Inflammatory macrophage treated with lipopolysaccharide for 4 hours (primary cell): ENCODE measurements at places on chromosomes 2 and 18.

GRCh38 chr2:109029490-109030201 lies 40.6 kb upstream of the EDAR start:
- no peak for DNase-seq

- DNase-seq: peak; percentile 58
Observed at GRCh38 chr2:42102591-42103450, 55.0 kb downstream of the PKDCC start.

GRCh38 chr2:226115832-226116200 lies 683.8 kb downstream of the IRS1 start:
- DNase-seq: no peak

DNA sequence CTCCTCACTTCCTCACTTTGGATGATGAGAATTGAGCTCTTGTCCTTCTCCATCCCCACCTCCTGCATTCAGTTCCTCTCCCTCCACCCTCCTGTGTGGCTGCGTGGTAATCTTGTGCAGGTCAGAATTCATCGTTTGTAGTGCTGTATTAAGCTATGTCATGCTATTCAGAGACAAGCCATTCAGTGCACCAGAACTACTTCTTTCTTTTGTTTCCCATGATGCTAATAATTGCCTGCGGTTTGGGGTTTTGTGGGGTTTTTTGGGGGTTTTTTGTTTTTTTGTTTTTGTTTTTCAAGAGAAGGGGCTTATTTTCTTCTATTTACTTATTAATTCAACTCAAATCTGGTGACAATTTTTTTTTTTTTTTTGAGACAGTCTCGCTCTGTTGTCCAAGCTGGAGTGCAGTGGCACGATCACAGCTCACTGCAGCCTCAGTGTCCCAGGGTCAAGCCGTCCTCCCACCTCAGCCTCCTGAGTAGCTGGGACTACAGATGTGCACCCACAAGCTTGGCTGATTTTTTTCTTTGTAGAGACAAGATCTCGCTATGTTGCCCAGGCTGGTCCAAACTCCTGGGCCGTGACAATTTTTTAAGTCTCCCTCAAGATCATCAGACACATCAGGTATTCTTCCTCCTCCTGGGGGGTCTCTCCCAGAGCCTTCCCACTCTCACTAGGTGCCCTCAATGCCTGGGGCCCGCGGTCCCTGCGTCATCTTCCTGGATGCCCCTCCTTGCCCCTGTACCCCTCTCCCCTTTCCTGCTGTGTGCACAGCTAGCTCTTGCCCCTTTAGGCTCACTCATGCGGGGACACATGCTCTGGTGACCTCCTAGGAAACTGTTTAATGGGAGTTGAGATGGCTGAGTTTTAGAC lies 37.8 kb downstream of the MAL start:
- no peak for DNase-seq

DNA sequence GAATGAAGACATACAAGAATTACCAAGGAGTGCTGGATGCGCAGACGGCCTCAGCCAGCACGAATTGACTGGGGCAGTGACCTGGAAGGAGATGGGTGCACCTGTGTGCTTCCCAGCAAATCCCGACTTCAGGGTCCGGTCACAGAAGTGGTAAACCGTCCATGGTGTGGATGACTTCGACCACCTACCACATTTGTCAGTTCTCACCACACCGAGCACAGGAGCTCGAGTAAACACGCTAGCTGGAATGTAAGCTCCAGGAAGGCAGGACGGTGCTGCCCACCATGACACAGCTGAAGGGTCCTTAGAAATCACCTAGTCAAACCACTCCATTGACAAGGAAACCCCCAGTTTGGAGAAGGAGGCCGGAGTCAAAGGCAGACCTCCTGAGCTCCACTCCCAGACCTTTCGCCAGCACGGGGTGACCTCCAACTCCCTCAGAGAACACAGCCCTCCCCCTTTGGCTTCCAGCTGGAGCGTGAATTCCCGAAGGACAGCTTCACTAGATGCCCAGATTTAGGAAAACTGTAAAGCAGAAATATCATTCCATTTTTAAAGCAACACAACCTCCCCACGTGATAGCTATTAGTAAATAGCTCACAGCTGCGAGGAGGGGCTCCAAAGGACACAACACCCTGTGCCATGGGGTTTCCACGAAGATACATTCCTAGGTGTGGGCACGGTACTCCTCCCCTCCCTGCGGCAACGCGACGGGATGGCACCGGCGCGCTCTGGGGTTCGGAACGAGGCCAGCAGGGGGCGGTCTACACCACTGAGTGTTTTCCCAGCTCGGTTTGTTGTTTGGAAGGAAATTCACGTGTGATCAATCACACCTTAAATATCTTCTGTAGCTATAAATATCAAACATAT lies 34.1 kb upstream of the GNAL start:
- DNase-seq: peak; percentile 27

- DNase-seq: no peak
Observed at GRCh38 chr2:188291617-188292347, at the start of gene GULP1. Gene GULP1 (plus strand): TSS chr2:188291874. CDS start chr2:188477703, 185,829 bp downstream.

DNA sequence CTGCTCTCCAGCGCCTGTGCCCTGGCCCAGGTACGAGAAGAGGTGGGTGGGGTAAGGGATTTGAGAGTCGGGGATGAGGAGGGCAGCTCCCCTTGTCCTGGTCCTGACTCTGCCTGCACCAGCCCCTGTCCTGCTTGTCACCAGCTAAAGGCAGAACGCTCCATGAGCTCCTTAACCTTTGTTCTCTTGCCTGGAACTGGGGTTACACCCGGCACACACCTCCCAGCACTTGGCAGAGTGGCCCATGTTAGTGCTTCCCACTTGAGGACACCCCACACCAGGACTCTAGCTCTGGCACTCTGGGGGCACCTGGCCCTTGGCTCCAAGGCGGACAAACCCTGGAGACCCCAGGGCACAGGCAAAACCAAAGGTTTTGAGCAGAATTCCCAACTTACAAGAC lies 19.2 kb downstream of the ANO7 start:
- DNase-seq: no peak

GRCh38 chr2:100182494-100183361 lies 40.3 kb upstream of the AFF3 start:
- DNase-seq: no peak

DNA sequence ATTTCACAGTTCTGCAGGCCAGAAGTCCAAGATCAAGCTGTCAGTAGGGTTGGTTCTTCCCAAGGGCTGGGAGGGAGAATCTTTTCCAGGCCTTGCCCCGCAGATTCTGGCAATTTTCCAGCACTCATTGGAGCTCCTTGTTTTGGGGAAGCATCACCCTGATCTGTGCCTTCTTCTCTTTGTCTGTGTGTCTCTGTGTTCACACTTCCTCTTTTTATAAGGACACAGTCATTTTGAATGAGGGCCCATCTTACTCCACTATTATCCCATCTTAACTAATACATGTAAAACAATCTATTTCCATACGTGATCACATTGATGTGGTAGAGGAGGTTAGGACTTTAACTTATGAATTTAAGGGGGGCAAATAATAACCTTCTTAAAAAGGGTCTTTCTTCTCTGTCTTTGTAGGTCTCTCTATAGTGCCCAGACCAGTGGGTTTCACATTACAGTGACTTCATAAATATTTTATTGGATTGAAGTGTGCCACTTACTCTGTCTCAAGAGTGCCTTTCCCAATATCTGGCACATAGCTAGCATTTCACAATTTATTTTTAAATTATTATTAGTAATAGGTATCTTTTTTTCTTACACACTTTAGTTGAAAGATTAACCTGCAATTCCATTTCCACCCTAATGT lies 68.9 kb upstream of the CBLN2 start:
- no peak for DNase-seq

DNA sequence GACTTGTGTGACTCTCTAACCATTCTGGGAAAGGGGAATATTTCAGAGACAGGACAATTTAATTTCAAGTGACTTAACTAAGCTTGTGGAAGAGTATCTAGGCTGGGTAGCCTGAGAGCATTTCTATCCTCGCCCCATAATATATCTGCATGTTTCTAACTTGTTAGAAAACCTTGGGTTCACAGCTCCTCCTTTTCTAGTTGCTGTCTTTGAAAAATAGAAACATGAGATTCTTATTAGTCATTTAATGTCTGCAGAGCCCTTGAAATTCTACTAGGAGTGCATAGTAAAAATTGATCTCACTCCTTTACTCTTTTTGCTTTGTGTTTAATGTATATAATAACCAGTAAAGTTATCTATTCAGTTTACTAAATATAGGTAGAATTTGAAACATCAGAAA lies 22.4 kb downstream of the CTLA4 start:
- no peak for DNase-seq

DNA sequence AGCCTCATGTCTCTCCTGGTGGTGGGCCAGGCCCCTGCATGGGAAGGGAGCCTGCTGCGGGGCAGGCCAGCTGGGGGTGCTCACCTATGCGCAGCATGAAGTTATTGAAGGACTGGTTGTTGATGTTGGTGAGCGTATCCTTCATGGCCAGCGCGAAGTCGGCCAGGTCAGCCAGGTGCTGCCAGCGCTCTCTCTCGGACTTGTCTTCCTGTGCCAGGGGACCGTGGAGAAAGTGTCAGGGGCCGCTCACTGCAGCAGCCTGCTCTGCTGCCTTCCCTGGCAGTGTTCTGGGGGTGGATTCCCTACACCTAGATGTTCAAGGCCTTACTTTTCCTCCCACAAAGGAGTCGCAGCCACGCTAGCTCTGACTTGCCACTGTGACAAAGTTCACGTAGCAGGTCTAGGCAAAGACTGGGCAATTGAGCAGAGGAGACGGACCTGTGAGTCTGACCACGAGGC lies 28.2 kb downstream of the CENPO start:
- DNase-seq: no peak

- DNase-seq: peak; percentile 4
Observed at GRCh38 chr2:160494201-160494644, 616 bp upstream of the RBMS1 start.

- DNase-seq: peak; percentile 70
Observed at GRCh38 chr2:106582148-106583143, 95.3 kb downstream of the CD8B2 start.

- DNase-seq: no peak
Observed at GRCh38 chr2:98771264-98771663, 40.3 kb upstream of the MGAT4A start.

DNA sequence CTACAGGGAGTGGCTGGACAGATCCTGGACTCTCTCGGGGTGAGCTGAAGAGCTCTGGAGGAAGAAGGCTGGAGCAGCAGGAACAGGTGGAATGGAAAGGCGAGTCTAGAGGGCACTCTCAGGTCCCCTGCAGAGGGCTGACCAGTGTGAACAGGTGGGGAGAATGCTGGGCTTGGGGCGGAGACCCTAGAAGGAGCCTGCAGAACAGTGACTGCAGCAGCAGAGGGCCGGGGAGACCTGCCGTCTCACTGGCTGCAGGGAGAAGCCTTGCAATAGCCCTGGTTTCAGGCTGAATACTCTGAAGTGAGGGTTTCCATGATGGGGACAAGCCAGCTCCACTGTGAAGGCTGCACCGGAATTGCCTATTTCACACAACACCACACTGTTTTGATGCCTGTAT lies 626.7 kb upstream of the SALL3 start:
- DNase-seq: no peak

GRCh38 chr2:238761868-238762267 lies 86.0 kb upstream of the TWIST2 start:
- no peak for DNase-seq

DNA sequence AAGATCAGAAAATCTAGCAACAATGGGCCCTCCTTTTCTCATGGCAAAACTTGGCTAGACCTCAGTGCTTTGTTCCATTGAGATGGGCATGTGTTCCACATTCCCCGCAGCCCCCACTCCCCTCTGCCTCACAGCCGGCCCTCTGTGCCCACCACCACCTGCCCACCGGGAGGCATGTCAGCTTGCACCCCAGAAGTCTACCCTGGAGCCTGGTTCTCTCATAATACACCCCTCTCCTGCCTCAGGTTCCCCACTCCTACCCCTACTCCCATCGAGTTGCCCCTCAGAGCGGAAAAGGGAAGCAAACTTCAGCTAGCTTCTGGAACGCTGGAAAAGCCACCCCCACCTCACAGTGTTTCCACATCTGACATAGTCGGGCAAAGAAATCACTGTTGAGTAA lies 219.0 kb downstream of the ANAPC1 start:
- DNase-seq: no peak

GRCh38 chr2:111168528-111169239 lies 48.0 kb downstream of the BCL2L11 start:
- DNase-seq: peak; percentile 21

- no peak for DNase-seq
Observed at GRCh38 chr18:40048886-40049650, 1906.0 kb upstream of the PIK3C3 start.

GRCh38 chr18:45997700-45998151 lies 30.6 kb upstream of the EPG5 start:
- DNase-seq: peak; percentile 82

- DNase-seq: no peak
Observed at GRCh38 chr2:25692737-25693445, 19.5 kb upstream of the DTNB start.

- peak; percentile 35 for DNase-seq
Observed at GRCh38 chr2:149313512-149313972, 16.8 kb upstream of the LYPD6 start.

GRCh38 chr2:144320491-144320890 lies 199.4 kb downstream of the ZEB2 start:
- DNase-seq: peak; percentile 16

DNA sequence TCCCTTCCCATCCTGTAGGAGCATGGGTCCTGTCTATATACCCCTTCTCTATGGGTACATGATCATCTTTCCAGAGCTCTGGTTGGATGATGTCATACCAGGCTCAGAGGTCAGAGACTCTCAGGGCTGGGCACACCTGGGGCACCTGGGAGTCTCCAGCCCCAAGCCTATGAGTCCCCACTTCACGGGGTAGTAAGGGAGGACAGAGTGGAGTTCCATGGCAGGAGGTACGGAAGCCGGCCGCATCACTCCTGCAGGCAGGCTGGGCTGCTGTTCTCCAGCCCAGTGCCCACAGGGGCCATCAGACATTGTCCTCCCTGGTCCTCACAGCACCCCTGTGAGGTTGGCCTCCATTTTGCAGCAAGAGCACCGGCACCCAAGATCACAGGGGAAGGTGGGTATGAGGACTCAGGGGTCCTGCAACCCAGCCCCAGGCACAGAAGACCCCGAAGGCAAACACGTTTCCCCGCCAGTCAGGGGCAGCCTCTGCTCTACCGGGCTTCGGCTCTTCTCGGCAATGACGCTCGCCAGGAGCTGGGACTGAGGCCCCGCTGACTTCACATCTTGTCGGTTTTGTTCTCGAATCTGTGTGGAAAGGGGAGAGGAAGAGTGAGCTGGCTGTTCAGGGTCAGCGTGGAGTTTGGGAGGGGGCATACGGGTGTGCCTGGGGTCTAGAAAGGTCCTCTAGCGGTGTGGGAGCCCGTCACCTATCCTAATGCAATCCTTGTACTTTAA lies 91.5 kb downstream of the ADD2 start:
- DNase-seq: no peak

DNA sequence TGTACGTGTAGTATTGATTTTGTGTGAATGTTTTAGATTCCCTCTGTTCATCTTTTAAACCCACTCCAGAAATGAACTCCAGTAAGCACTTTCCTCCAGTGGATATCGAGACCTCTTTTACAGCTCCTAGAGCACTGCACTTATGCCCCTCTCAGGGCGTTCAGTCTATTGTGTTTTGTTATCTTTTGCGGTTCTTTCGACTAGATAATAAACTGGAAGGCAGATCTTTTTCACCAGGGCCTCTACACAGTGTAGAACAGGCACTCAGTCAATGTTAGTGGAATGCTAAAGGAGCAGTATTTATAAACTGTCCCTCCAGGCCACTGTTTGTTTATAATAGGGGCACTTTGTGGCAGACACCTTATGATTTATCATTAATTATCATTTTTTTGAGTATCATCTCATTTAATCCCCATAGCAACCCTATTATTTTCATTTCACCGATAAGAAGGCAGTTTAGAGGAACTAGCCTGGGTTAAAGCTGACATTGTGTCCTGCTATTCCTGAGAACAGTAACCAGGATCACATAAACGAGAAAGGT lies 742 bp upstream of the SOS1 start:
- no peak for DNase-seq

- peak; percentile 77 for DNase-seq
Observed at GRCh38 chr2:148643998-148644882, at the start of gene EPC2. Gene EPC2 (plus strand): TSS chr2:148644751. CDS start chr2:148645018, 267 bp downstream.
